ENCODE measurements at places on chromosomes 12 and 14. TPM values are rescaled to one million over a fixed set of nuclear protein-coding genes. Genes with fewer than 3 reads are reported as not detected.

DNA sequence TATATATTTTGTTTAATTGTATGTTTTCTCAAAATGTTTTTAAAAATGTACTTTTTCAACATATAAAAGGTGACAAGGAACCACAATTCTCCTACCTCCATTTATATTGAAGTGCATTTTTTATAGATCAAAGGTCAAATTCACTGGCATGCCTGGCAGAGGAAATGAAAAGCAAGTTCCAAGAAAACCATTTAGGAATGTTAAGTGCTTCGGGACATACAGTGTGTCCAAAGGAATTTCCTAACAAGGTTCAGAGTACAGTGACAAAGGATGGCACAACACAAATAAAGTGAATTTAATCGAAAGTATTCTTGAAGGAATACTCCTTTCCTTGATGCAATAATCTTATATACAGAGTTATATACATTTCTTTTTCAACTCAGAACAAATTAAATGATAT lies 242.3 kb downstream of the CCER1 start:
- no peak for DNase-seq

- DNase-seq = no peak
Measured at GRCh38 chr14:35220920-35221319, 71.3 kb upstream of the PSMA6 start.

GRCh38 chr12:64735442-64735841 lies 23.8 kb downstream of the GNS start:
- no peak for DNase-seq

- DNase-seq = no peak
Measured at GRCh38 chr12:112978163-112979040, at the start of gene OAS2. OAS2 (plus strand) TSS chr12:112978519; CDS start chr12:112978609, 90 bp downstream.

DNA sequence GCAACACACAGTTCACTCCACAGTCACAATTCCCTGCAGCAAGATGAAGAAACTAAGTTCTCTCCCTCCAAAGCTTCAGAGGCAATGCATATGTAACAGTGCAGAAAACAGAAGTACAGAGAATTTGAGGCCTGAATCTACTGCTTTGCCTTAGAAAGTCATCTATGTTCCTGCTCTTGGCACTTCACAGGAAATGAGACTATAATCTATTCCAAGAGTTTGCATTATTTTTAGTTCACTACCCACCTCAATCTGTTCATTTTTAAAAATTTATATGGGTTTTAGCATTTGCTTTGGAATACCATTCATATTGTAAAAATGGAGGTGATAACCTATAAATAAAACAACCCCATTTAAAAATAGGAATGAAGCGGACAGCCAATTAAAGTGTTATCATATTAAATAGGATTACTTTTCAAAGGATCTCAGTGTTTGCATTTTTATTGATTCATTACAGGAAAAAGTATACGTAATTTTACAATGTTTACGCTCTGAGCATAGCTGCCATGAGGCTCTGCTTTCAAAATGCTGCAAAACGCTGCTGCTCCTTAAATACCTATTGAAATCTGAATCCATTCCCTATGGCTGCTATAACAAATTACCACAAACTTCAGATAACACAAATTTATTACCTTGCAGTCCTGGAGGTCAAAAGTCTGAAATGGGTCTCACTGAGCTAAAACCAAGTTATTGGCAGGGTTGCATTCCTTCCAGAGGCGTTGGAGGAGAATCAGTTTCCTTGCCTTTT lies 60.0 kb downstream of the ARMH4 start:
- DNase-seq = no peak

- peak; percentile 7 for DNase-seq
Measured at GRCh38 chr12:105279460-105280056, 43.6 kb upstream of the APPL2 start.

DNA sequence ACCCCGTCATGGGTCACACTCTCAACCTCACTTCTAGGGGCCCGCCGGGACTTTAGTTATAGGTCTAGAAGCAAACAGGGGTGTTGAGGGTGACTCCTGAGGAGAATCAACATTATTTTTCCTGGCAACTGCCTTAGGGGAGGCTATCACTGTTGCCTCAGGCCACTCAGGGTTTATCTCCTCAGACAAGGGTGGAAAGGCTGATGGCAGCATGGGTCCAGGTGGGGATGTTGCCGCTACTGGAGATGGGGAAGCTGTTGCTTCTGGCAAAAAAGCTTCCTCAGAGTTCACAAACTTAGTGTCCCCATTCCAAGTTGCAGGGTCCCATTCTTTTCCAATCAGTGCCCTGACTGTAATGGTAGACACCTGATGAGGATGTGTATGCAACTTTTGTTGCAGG lies 467.4 kb upstream of the RGS6 start:
- DNase-seq = no peak

DNA sequence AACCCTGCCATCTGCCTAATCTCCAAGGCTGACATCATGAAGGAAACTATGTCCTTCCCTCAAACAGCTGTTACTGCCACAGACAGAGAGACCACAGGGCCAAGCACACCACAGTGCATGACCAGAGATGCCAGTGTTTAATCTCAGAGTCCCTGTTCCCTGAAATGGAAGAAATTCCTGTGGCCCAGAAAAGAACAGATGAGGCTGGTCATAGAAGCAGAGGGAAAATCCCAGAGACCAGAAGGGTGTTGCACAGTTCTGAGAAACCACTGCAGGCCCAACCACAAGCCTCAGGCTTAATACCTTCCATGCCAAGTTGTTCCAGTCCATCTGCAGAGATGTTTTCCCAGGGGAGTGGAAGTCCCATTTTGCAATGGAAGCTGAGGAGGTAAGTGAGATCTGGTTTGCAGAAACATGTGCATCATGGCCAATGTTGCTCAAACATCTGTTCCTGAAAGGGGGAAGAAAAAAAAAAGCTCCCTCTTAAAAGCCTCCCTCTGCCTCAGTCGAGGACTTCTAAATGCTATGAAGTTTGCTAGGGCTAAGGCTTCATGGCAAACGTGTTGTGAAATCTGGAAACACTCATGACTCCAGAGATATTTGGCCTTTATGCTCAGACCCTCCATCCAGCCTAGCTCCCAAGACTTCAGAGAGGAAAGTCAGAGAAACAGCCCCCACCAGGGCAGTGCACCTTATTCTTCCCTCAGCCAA lies 98.6 kb downstream of the SCARB1 start:
- DNase-seq = no peak

- DNase-seq = no peak
Measured at GRCh38 chr14:21036751-21037150, 2.1 kb upstream of the RNASE13 start.

- no peak for DNase-seq
Measured at GRCh38 chr14:53871951-53872350, 84.7 kb downstream of the BMP4 start.

DNA sequence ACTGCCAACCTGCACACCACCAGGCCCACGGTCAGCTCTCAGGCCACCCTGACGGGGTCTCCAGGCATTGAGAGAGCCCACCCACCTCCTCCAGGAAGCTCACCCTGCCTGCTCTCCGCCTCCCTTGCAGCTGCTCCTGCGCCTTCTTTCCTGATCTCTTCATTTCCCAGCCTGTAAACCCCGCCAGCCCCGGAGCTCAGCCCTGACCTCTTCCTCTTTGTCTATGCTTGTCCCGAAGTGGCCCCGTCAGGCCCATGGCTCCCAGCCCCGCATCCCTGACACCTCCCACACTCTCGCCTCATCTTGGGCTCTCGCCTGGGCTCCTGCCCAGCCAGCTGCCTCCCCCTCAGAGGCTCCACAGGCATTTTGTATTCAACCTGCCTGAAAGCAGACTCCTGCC lies 139.3 kb downstream of the CALM1 start:
- peak; percentile 84 for DNase-seq

GRCh38 chr14:75184492-75184891 lies 8.1 kb upstream of the TMED10 start:
- DNase-seq = no peak

DNA sequence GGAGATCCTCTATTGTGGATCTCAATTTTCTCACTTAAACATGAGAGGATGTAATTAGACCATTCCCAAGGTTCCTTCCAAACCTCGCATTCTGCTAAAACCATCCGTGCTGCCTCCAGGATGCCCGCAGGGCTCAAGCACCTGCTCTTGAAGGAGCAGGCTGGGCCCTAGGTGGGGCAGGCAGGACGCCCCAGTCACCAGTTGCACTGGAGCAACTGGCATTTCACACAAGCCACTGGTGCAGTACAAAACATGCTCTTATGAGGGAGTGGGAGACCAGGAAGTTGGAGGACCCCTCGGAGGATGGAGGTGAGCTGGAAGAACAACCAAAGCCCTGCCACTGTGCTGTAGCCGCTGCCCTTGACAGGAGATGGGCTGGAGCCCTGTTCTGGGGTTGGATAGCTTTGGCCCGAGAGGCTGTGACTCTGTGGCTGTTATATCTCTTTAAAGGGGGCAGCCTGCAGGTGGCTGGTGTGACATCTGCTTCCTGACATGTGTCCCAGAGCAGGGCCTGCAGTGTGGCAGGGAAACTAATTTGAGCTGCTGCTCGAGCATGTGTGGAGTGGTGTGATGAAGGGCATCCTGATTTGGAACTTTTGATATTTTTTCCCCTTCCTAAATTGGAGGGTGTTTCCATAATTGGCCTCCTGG lies 122.2 kb downstream of the CRACR2A start:
- no peak for DNase-seq

GRCh38 chr12:113486722-113487121 lies 15.1 kb upstream of the LHX5 start:
- DNase-seq = no peak

GRCh38 chr12:93135286-93136239 lies 206.5 kb upstream of the EEA1 start:
- DNase-seq = no peak

- DNase-seq = no peak
Measured at GRCh38 chr12:75870878-75871277, 160.7 kb downstream of the PHLDA1 start.

GRCh38 chr12:80709811-80710726 lies 2.6 kb downstream of the MYF6 start:
- DNase-seq = no peak

DNA sequence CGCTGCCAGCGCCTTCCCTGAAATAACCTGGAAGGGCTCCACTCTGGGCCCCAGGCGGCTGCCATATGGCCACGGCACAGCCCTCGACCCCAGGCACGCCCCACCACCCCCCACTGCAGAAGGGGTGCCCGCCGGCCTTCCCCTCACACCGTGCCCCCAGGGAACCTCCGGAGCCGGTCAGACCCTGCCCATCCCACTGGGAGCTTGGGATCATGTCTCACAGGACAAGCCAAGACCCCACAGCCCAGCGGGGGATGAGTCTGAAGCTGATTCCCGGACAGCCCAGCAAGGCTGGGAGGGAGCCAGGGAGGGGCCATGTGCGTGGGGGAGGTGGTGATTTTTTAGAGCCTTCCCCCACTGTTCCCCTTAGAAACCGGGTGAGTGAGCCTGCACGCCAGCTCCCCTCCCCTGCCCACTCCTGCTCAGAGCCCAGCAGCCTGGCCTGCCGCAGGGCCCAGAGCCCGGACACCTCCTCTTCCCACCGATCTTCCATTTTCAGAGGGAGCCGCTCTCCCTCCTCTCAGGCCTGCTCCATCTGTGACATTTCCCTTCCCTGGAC lies 1.4 kb downstream of the RIMBP2 start:
- no peak for DNase-seq

DNA sequence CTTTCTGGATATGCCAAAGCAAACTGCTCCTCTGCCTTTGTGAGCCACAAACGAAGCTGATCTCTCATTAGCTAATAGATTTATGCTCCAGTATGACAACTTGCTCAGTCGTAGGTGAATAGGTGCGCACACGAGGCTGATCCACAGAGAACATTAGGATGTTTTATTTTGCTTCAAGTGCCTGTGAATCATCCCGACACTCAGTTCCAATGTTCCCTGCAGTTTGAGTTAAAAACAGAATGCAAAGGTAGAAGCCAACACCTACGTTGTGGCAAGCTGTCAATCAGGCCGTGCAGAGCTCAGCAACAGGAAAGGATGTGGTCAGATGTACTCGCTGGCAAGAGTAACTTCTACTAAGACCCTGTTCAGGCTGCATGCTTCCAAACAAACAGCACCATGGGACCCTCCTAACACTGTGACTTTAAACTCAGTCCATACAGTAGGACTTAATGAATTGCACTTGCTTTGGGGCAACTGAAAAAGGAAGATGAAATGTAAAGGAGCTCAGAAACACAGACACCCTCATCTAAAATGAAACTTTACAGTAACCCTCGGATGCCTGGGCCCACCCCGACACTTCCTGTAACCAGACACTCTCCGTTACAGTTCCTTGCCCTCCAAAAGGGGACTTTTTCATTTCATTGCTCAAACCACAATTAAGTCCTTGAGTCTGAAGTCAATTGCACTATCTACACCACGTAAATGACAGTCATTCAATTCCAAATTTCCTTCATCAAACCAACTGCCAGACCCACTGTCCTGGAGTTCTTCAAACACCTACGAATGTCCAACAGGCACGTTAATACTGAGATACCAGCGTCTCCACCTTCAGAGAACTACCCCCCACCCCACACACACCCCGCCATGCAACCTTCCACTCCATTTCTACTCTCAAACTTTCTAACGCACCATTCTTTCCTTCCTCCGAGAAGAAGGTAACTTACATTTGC lies 1.6 kb downstream of the CCDC88C start:
- DNase-seq = peak; percentile 52

GRCh38 chr12:121610239-121611149 lies 15.8 kb upstream of the ORAI1 start:
- DNase-seq = peak; percentile 35

- no peak for DNase-seq
Measured at GRCh38 chr12:99418379-99418778, 229.2 kb upstream of the GARIN6 start.

The FGF23 gene
- total RNA-seq = not detected

The SLC16A7 gene
- not detected for total RNA-seq

The INHBC gene
- total RNA-seq = not detected

The NXPH4 gene
- 0.49 TPM for total RNA-seq

The BEST3 gene
- 0.61 TPM for total RNA-seq

The SYCP3 gene
- not detected for total RNA-seq

The CD163L1 gene
- not detected for total RNA-seq
